Hypothalamus (tissue), 51 donors: ENCODE measurements at places on chromosomes 7 and 10.

DNA sequence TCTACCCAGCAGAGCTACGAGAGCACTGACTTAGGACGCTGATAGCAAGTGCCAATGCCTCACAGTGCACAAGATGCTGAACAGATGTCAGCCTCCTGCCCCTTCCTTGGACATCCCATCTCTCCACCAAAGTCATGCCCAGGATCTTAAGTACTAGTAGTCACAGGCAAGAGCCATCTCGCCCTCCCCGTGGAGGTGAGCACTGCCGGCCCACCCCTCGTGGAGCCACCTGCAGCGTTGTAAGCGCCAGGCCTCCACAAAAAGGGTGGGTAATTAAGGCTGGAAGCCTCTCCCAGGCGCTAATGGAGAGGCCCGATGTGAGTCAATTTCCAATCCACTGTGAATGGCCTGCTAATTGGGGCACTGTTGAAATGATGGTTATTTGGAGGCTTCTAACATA lies 156.2 kb downstream of the GRID1 start:
- no peak for DNase-seq

DNA sequence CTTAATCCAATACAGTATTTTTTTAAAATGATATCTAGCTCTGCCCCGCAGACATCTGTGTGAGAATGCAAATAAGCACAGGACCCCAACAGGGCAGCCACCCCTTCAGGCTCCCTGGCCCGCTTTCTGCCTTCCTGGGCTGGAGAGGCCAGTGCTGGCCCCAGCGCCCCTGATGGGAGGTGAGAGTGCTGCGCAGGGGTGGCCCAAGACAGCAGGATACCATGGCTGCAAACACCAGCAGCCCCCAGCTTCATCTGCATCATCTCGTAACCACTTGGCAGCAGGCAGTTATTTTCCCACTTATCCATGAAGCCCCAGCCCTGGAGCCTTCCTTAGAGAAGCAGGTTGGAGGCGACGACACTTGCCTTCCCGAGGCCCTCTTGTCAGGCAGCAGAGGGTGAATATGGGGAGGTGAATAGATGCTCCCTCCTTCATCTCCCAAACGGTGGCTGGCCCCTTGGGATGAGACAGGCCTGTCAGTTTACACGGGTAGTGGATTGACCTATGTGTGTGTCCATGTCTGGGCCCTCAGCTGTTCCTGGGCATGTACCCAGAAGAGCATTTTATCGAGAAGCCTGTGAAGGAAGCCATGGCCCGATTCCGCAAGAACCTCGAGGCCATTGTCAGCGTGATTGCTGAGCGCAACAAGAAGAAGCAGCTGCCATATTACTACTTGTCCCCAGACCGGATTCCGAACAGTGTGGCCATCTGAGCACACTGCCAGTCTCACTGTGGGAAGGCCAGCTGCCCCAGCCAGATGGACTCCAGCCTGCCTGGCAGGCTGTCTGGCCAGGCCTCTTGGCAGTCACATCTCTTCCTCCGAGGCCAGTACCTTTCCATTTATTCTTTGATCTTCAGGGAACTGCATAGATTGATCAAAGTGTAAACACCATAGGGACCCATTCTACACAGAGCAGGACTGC lies 71.2 kb downstream of the ALOX5 start:
- no peak for DNase-seq

DNA sequence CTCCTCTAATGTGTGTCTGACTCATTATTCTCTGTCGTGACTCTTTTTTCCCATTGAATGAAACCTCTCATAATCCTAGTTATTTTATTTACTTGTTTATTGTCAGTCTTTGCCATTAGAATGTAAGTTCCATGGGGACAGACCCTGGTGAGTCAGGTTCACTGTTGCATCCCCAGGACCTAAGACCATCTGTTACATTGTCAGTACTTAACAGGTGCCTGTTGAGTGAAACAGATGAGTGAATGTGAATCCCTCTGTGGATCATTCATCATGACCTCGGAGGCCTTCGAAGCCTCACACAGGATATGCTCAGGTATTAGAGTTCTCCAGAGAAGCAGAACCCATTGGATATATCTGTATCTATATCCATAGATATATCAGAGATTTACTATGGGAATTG lies 120.1 kb downstream of the PFKFB3 start:
- DNase-seq: no peak

DNA sequence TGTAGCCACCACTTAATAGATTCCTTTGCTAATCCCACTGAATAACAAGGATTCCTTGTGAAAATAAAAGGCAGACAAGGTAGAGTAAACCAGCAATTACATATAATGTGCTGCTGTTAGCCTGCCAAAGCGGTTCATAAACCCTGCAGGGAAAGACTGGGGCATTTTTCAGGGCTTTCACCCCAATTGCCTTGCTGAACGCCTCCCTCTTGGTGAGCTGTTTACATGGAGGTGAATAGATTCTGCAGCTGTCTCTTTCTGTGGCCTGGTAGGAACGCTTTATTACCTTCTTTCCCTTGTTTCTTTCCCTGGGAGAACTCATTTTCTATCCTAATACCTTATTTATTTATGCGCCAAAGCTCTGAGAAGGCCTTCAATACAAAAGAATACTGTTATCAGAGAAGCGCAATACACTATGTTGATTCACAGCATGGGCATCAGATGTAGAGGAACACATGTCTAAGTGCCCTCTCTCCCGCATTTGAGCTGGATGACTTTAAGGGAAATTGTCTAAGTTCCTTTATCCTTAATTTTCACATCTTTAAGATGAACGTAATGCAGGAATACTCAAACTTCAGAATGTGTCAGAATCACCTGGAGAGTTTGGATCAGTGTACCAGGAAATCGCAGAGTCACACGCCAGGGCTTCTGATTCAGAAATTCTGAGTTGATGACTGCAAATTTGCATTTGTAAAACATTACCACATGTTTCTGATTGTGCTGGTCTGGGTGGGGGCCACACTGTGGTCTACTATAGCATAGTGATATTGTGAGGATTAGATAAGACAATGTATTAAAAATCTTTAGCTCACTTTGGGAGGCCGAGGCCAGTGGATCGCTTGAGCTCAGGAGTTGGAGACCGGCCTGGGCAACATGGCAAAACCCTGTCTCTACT lies 1203.8 kb downstream of the SORCS3 start:
- DNase-seq: no peak

GRCh38 chr7:1882451-1882850 lies 212.4 kb downstream of the ELFN1 start:
- DNase-seq: no peak

GRCh38 chr10:488081-488932 lies 201.2 kb downstream of the DIP2C start:
- no peak for DNase-seq

DNA sequence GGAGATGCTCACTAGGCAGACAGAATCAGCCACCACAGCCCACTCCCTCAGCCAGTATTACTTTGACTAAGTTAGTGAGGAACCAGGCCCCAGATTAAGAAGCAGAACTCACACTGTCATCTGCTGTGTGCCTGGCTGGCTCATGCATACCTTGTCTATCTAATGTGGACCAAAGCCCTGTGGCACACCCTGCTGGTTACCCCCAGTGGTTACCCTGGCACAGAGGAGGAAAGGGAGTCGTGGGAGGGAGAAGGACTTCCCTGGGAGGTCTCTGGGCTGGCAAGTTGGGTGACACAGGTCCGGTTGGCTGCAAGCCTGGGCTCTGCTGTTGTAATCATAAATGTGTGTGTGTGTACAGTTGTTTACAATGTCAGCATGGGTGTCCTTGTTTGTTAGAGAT lies 7.5 kb upstream of the SH2D4B start:
- no peak for DNase-seq

- no peak for DNase-seq
These were observed 252.7 kb downstream of the TCERG1L start for GRCh38 chr10:131058799-131059198.

- DNase-seq: no peak
These were observed 660.8 kb downstream of the SUGCT start for GRCh38 chr7:40795607-40796006.

DNA sequence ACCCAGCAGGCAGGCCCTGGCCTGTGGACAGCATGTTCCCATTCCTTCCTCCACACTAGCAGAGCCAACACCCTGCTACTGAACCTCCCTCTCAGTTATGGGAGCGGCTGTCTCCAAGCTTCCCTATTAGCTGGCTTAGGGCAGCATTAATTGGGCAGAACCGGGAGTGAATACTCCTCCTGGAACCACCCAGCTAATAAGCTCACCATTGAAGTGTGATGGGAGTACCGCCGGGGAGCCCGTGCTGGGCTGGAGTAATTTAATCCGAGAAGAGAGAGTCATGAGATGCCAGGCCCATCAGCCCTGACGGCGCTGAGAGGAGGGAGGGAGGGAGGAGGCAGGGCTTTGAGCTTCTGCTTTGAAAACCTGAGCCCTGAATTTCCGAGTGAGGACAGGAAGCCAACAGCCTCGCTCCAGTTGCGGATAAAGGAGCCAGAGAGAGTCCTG lies 31.8 kb upstream of the ELFN1 start:
- DNase-seq: no peak

DNA sequence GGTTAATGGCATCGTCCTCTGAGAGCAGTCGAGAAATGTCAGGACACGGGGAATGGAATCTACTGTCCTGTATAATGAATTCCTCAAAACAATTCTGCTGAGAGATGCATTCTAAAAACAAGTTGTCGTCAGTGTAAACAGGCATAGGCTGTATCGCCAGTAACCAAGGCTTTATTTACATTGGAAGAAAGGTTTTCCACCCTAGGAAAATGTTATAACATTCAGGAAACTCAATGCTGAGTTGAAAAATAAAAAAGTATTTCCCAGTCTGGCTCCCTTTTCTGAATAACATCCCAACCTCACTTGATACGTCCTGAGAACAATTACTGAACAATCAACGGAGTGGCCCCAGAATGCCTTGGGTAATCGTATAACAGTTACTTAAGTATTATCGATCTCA lies 79.6 kb upstream of the UCN3 start:
- DNase-seq: no peak

GRCh38 chr10:28120043-28120749 lies 121.3 kb upstream of the ODAD2 start:
- no peak for DNase-seq

GRCh38 chr10:68125772-68126171 lies 16.5 kb downstream of the MYPN start:
- no peak for DNase-seq
